Neuronal stem cell (in vitro differentiated cells): ENCODE measurements at places on chromosomes 6 and 20.

GRCh38 chr20:37574199-37574890 lies 46.7 kb upstream of the BLCAP start:
- DNase-seq, result no peak

- no peak for DNase-seq
These were observed 5.7 kb downstream of the ELOVL4 start for GRCh38 chr6:79941489-79942151.

DNA sequence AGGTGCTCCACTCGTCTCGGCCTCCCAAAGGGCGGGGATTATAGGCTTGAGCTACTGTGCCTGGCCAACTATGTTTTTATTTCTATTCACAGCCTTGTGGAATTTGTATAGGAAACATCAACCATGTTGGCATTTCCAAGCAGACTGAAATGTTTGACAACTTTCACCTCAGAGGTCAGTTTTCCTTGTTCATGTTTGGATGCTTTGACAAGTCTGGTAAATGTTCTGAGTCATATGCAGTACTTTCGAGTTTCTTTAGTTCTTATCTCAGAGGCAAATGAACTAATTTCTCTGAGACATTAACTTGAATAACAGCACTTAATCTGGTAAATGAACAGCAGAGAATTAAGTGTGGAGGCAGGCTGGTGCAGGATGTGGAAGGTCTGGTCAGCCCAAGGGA lies 373.4 kb upstream of the SYNCRIP start:
- no peak for DNase-seq

DNA sequence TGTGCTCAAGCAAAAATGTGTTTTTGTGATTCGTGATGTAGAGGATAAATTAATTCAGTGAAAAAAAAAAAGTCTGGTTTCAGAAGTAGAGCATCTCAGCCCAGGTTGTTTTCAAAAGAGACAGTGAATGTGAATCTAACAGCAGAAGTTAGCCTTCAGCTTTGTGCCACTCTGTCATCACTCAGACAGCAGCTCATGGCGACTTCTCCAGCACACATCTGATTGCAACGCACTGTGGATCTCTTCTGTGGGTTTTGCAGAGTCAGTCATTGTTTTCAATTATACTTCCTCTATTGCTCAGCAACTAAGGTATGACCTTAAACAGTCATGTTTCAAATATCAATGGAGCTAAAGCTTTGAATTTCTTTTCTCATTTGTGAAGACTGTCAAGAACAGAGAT lies 335.5 kb upstream of the POU3F2 start:
- no peak for DNase-seq

DNA sequence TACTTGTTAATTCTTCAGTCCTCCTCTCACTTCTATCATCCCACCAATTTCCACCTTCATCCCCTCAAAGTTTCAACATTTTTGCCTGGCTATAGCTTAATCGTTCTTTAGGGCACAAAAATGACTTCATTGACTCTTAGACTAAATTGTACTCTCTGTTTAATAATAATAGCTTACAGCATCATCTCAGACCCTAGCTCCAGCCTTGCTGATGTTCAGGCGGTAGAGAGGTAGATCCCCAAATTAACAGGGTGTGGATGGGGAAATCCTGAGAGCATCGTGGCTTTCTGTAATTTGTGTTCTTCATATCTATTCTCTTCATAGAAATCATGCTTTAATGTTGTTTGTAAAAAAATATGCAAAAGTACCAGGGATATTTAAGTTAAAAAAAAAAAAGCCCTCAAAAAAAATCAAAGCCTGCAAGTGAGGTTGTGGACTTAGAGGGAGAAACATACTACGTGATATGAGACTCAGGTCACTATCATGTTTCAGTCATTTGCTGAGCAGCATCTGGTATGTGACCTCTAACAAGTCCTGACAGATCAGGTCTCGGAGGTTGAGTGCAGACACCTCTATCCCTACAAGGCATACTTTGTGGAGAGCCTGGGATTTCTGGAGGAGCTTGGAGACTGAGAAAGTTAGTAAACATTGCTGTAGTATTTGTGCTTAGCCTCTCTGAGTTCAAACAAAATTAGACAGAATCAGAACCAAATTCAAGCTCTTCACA lies 1063.3 kb upstream of the CITED2 start:
- DNase-seq, result no peak
